Activated CD4-positive, alpha-beta T cell treated with anti-CD3 and anti-CD28 coated beads, Interleukin-2, amount 10 ng/mL, durations not matched to agents 24 days and 14 days (primary cell): ENCODE measurements at places on chromosomes 7 and 10. TPM values are rescaled to one million over a fixed set of nuclear protein-coding genes. Genes with fewer than 3 reads are reported as not detected.

FAM131B gene
- 0.37 and 0.45 TPM in 2 replicates for total RNA-seq

GTF2I gene
- total RNA-seq: 185 and 189 TPM in 2 replicates

GIMAP6 gene
- 35.5 and 35.8 TPM in 2 replicates for total RNA-seq

SEC61G gene
- 170 and 176 TPM in 2 replicates for total RNA-seq

TAS2R41 gene
- total RNA-seq: not detected in 2 replicates

GJD4 gene
- not detected in 2 replicates for total RNA-seq

HMX2 gene
- total RNA-seq: not detected in 2 replicates

ZNF800 gene
- 40.9 and 42.2 TPM in 2 replicates for total RNA-seq

FRMD4A gene
- total RNA-seq: 0.45 and 0.98 TPM in 2 replicates

DNA sequence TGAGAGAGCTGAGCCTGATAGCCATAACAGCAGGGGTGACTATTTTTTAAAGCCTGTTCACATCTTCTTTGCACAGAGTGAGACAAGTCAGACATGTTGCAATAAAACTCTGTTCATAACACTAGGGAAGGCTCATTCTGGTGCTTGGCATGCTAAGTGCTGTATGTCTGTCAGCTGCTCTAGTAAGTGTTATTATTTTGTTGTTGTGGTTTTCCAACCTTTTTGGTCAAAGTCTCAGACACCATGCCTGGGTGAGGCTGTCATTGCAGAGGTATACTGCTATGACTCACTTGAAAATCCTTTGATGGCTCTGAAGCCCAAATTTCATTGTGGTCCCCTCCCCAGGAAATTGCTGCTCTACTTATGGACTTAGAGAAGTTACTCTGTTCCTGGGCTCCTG lies 129.7 kb downstream of the ADRA2A start:
- peaks cover 3% of the 10 kb centered on the region for H3K27me3 ChIP-seq
- no peaks in the 10 kb centered on the region for H3K4me1 ChIP-seq
- no peak overlapping the region for H3K4me3 ChIP-seq
- no peaks in the 10 kb centered on the region for H3K36me3 ChIP-seq
- no peak overlapping the region for H3K27ac ChIP-seq

DNA sequence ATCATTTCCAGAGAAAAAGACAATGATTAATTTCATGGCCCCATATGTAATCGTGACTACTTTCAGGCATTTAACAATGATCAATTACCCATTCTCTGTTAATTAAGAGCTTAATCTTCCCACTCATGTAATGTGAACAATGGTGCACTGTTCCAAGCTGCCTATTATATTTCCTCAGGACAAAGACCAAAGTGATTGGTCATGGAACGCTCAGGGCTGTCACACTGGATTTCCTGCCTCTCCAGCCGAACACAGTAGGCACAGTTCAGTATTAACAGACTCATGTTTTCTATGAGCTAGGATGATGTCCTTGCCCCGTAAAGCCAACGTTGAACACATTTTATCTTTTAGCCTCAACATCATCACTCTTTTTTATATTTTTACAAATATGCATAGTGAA lies 142.7 kb upstream of the FZD8 start:
- no peaks in the 10 kb centered on the region for H3K36me3 ChIP-seq
- DNase-seq: no peak
- H3K27ac ChIP-seq: no peak overlapping the region
- H3K4me1 ChIP-seq: no peaks in the 10 kb centered on the region
- H3K27me3 ChIP-seq: no peaks in the 10 kb centered on the region

DNA sequence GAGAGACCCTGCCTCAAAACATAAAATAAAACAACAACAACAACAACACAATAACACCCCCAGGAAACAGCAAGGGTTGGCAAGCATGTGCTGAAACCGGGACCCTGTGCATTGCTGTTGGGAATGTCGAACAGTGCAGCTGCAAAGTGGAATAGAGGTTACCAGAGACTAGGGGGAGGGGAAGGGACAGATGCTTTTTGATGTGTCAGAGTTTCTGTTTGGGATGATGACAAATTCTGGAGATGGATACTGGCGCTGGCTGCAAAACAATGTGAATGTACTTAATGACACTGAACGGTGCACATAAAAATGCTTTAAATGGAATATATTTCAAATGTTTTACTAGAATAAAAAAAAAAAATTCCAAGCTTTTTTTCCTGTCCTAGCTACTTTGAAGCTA lies 241.8 kb downstream of the TEX36 start:
- H3K4me1 ChIP-seq: no peaks in the 10 kb centered on the region
- H3K27me3 ChIP-seq: no peaks in the 10 kb centered on the region
- H3K36me3 ChIP-seq: no peaks in the 10 kb centered on the region
- no peak overlapping the region for H3K27ac ChIP-seq
- DNase-seq: no peak

DNA sequence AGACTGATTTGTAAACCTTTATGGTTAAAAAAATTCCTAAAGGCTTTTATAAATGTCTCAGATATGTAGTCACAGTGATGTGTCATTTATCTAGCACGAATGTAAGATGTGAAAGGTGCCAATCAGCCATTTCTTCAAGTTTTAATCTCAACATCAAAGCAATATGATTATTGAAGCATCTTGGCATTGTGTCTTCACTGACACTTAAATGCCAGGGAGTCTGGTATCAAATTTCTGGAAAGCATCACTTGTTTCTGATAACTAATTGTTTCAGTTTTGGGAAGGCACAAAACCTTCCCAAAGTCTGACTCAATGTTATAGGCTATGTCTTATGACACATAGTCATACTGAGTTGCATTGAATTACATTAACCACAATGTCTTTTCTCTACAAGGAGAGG lies 492.0 kb upstream of the CNTNAP2 start:
- H3K36me3 ChIP-seq: no peaks in the 10 kb centered on the region
- no peak overlapping the region for H3K27ac ChIP-seq
- no peaks in the 10 kb centered on the region for H3K4me1 ChIP-seq
- no peaks in the 10 kb centered on the region for H3K27me3 ChIP-seq

DNA sequence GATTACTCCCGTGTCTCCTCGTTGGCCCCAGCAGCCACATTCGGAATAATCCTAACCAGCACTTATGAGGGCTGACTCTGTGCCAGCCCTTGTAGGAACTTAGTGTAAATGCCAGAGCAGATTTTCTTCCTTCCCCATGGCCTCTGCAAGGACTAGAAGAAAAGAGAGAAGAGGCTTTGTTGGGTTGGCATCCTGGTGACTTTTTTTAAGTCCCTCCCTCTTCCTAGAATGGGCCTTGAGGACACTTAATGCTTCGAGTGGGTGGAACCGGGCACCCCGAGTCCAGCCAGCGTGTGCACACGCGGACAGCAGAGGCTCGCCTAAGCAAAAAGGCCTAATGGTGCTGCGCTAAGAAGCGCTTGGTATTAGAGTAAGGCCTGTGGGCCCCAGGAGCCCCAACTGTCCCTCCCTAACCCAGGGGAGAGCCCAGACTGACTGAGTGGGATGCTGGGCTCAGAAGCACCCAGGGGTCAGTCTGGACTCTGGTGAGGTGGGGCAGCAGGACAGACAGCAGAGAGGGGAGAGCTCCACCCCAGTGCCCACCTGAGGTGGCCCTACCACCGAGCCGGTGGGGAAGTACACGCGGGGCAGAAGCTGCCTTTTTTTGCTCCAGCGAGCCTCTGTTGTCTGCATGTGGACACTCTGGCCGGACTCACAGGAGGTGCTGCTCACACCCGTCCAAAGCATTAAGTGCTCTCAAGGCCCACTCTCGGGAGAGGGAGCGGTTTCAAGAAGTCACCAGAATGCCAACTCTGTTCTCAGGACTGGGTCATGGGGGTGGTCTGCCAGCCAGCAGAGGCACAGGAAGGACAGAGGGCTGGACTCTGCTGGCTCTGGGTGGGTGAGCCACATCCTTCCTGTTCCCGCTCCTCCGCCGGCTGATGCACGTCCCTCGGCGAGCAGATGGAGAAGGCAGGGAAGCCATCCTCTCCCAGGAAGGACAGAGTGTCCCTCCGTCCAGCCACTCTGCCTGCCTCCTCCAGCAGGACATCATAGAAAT lies 12.5 kb downstream of the ITPRIP start:
- no peaks in the 10 kb centered on the region for H3K27me3 ChIP-seq
- no peak for DNase-seq
- peaks cover 88% of the 10 kb centered on the region for H3K4me1 ChIP-seq
- peaks cover 9% of the 10 kb centered on the region for H3K36me3 ChIP-seq
- peak overlapping the region; percentile 80 for H3K27ac ChIP-seq

DNA sequence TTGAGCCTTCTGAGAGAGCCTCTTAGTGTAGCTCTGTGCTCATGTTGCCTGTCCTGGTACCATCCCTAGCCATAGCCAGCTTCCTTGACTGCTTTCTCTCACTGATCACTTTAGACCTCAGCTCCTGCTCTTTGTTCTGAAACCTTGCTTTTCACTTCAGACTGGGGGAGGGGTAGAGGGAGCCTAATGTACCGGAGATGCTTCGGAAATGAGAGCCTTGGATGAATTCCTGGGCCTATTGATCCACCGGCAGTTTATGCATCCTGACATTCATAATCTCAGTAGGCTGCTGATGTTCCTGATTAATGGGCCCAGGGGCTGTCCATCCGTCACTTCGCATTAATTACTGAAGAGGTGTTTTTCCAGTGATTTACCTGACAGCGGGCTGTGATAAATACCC lies 38.8 kb downstream of the R3HCC1L start:
- H3K4me1 ChIP-seq: peaks cover 2% of the 10 kb centered on the region
- DNase-seq: no peak
- H3K4me3 ChIP-seq: no peak overlapping the region
- peaks cover 38% of the 10 kb centered on the region for H3K36me3 ChIP-seq

GRCh38 chr10:51986516-51986915 lies 287.1 kb upstream of the CSTF2T start:
- no peak overlapping the region for H3K27ac ChIP-seq
- H3K36me3 ChIP-seq: no peaks in the 10 kb centered on the region
- no peak for DNase-seq
- H3K4me1 ChIP-seq: no peaks in the 10 kb centered on the region
- H3K4me3 ChIP-seq: no peak overlapping the region
- no peaks in the 10 kb centered on the region for H3K27me3 ChIP-seq

- no peaks in the 10 kb centered on the region for H3K27me3 ChIP-seq
- no peak for DNase-seq
- no peak overlapping the region for H3K4me3 ChIP-seq
- peaks cover 7% of the 10 kb centered on the region for H3K36me3 ChIP-seq
- peaks cover 36% of the 10 kb centered on the region for H3K4me1 ChIP-seq
- no peak overlapping the region for H3K27ac ChIP-seq
Measured at GRCh38 chr10:71840177-71840957, 10.7 kb downstream of the PSAP start.

DNA sequence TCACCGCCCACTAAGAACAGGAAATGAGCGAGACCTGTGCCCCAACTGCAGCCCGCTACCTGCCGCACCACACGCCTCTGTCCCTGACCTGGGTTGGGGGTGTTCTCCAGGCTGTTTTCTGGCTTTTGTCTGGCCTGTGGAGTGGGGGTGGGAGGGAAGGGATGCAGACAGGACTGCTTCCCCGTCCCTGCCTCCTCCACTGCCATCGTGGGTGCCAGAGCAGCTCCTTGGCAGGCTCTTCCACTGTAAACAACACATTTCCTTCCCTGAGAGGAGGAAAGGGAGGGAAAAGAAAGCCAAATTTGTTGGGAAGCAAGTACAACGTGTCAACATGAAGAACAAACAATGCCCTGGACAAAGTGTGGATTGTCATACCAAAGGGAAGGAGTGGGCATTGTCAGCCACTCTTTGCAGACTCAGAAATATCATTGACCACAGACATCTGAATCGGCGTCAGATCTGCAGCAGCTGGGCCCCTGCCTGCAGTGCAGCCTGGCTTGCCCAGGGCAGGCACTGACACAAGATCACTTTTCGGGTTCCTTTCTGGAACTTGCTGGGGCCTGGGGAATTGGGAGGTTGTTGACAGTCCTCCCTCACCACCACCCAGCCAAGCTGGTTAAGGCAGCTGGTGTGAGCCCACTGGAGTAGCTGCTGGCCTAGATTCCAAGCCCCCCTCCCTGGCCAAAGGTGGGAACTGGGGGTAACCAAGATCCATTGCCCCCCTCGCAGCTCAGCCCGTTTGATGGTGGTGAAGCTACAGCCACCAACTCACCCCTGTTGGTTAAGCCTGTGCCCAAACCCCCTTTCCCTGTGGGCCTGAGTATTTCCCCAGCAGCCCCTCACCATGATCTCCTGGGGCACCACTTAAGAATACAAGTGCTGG lies 22.6 kb upstream of the TRIM8 start:
- peaks cover 4% of the 10 kb centered on the region for H3K36me3 ChIP-seq
- DNase-seq: no peak
- H3K4me1 ChIP-seq: peaks cover 2% of the 10 kb centered on the region
- H3K4me3 ChIP-seq: no peak overlapping the region

GRCh38 chr7:150431839-150432658 lies 18.4 kb upstream of the GIMAP8 start:
- no peaks in the 10 kb centered on the region for H3K27me3 ChIP-seq
- H3K4me1 ChIP-seq: peaks cover 39% of the 10 kb centered on the region
- H3K36me3 ChIP-seq: peaks cover 2% of the 10 kb centered on the region
- no peak overlapping the region for H3K4me3 ChIP-seq

GRCh38 chr7:51366930-51367613 lies 50.5 kb upstream of the COBL start:
- no peaks in the 10 kb centered on the region for H3K4me1 ChIP-seq
- no peak overlapping the region for H3K27ac ChIP-seq
- no peak overlapping the region for H3K4me3 ChIP-seq
- peak; percentile 59 for DNase-seq
- no peaks in the 10 kb centered on the region for H3K36me3 ChIP-seq

DNA sequence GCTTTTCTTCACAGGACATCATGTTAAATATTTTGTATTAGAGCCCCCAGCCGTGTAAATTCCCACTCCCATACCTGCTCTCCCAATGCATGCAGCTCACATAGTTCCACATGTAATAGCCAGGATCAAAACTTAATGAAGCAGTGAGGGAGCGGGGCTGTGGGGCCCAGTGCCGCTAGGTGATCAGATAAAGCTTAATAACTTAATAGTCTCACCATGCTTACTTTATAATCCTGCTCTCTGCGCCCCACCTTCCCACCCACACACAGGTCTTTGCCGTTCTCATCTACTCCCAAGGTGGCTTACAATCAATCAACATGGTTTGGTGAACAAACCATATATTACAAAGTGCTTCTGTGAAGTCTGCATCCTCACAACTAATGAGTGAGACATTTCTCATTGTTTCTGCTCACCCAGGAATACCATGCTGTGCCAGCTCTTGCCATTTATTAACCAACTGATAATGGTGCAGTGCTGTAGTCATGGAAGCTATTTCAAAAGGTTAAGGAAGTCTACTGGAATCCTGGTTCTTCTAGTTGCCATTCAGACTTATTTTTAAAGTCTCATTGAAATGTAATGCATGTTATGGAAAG lies 156.4 kb downstream of the CTTNBP2 start:
- H3K27ac ChIP-seq: no peak overlapping the region
- H3K4me3 ChIP-seq: no peak overlapping the region
- peaks cover 2% of the 10 kb centered on the region for H3K4me1 ChIP-seq
- DNase-seq: no peak
- H3K36me3 ChIP-seq: no peaks in the 10 kb centered on the region
- H3K27me3 ChIP-seq: peaks cover 3% of the 10 kb centered on the region

- H3K27me3 ChIP-seq: no peaks in the 10 kb centered on the region
- H3K4me1 ChIP-seq: peaks cover 34% of the 10 kb centered on the region
- no peak overlapping the region for H3K4me3 ChIP-seq
- peaks cover 17% of the 10 kb centered on the region for H3K36me3 ChIP-seq
- H3K27ac ChIP-seq: no peak overlapping the region
Measured at GRCh38 chr10:102310361-102311024, 65.2 kb downstream of the GBF1 start.

GRCh38 chr10:75972491-75973276 lies 541.3 kb downstream of the LRMDA start:
- H3K4me3 ChIP-seq: no peak overlapping the region
- H3K27me3 ChIP-seq: no peaks in the 10 kb centered on the region
- no peak overlapping the region for H3K27ac ChIP-seq
- H3K36me3 ChIP-seq: no peaks in the 10 kb centered on the region
